Cardiac muscle cell (in vitro differentiated cells and primary cell): ENCODE measurements at places on chromosomes 2 and 18. TPM values are rescaled to one million over a fixed set of nuclear protein-coding genes. Genes with fewer than 3 reads are reported as not detected.
A peak's percentile ranks its signal among the peaks of the same experiment; 100 is the strongest.

TSPYL6 gene
- not detected in 2 replicates for total RNA-seq

CNDP1 gene
- total RNA-seq = 1.6 TPM in 1 of 2 replicates, not detected in the other

GALNT14 gene
- 1.1 and 1.2 TPM in 2 replicates for total RNA-seq

IL1R1 gene
- total RNA-seq = 0.18 and 0.21 TPM in 2 replicates

PRPF40A gene
- 57.8 and 91.5 TPM in 2 replicates for total RNA-seq

HOXD9 gene
- total RNA-seq = not detected in 2 replicates

DNA sequence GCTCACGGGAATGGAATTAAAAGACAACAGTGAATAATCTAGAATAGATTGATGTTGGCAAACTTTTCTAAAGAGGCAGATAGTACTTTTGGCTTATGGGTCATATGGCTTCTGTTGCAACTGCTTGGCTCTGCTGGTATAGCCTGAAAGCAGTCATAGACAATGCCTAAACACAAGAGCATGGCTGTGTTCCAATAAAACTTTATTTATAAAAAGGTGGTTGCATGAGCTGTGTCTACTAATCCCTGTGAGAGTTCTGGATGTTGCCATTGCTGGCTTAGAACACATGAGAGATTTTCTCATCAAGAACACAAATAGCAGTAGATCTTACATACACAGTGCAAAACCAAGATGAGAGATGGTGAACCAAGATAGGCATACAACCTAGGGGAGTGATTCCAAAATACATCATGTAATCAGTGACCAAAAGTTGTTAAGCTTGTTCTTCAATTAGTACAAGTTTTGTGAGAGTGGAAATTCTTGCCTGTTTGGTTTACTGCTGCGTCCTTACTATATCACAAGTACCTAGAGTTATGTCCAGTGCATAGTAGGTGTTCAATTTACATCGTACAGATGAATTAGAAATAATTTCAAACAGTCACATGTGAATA lies 380.0 kb downstream of the METTL4 start:
- DNase-seq = no peak

- DNase-seq = no peak
Measured at GRCh38 chr2:43837831-43838559, 644 bp downstream of the ABCG5 start.

- DNase-seq = no peak
Measured at GRCh38 chr2:195319548-195320412, 337.2 kb upstream of the SLC39A10 start.

DNA sequence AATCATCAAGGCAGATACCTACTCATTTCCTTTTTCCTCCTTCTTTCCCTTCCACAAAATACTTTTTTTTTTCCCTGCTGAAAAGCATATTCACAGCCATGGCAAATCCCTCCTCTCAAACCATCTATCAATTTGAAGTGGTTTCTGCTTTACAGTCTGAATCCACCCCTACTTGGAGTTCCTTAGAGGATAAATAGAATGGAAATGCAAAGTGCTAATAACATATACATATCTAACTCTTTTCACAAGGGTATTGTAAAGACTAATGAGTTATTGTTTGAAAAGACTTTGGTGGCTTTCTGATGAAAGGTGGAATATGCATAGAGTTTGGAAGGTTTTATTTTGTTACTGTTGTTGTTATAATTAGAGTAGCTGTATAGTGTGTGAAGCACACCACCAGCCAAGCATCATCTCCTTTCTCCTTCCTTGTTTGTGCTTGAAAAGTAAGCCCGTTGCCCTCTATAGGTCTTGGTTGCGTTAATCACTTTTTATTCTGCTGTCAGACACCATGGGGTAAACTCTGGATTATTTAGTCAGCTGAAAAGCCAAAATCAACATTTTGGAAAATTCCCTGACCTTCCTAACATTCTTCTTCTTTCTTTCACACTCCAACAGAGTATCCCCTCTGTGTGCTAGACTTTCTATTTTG lies 2126.9 kb upstream of the CELF4 start:
- no peak for DNase-seq

- no peak for DNase-seq
Measured at GRCh38 chr2:128447538-128447995, 128.9 kb upstream of the HS6ST1 start.

DNA sequence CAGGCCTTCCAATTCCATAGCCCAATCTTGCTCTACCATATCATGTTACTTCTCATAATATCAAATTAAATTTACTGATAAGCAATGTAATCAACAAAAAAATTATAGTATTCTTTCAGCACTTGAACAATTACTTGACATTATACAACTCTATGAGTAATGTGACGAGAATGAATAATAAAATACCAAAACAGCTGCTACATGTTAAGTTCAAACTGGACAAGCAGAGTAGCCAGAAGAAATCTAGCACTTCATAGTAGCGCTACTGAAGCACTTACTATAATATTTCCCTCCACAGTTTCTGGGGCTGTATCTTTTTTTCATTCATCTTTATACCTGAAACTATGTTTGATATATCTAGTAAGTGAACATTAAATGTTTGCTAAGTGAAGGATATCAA lies 14.9 kb downstream of the PPP3R1 start:
- DNase-seq = peak; percentile 65

DNA sequence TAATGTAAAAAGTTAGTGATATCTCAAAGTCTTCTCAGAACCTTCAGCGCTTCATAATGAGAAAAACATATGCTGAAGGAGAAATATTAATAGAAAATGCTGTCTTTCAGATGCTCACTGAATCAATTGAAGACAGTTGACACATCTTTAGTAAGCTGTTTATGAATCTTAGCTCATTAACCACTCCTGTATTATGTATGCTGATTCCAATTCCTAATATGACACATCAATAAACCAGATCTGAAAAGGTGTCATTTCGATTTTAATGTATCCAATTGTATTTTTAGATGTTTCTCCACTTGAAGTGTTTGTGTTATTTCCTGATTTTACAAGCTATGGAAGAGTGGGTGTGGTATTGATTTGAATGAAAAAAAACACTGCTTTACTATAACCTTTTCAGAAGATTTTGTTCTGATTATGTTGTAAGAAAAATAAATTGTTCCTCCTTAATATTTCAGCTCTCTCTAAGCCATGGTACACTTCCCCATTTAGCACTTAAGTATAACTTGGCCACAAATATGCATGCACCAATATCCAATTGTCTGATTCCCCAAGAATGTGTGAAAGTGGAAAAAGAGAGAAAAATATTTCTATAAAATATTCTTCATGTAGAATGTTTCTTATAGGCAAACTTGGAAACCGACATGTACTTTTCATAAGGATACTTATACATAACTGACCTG lies 569.8 kb downstream of the ARHGAP15 start:
- DNase-seq = no peak

- peak; percentile 54 for DNase-seq
Measured at GRCh38 chr2:29165362-29166241, 50.4 kb downstream of the CLIP4 start.

- no peak for DNase-seq
Measured at GRCh38 chr18:31432316-31432715, 15.2 kb upstream of the DSG3 start.

GRCh38 chr2:116117845-116118244 lies 1675.4 kb downstream of the DPP10 start:
- no peak for DNase-seq

- DNase-seq = no peak
Measured at GRCh38 chr2:128710729-128711128, 392.1 kb upstream of the HS6ST1 start.

DNA sequence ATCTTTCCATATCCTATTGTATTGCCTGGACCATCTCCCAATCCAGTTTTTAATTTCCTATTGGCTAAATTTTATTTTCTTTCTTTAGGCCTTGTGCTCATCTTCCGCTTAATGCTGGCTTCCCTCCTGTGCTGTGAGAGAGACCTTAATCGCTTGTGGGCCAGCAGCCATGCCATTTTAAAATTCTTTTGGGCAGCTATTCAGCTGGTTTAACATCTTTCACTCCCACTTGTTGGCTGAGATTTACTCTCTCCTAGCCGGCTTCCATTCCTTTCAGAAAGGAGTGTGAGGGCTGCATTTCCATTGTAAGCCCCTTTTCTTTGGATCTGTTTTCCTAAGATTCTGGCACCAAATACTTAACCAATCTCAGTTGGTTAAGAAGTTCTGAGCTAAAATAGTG lies 140.9 kb upstream of the RASGRP3 start:
- DNase-seq = no peak

DNA sequence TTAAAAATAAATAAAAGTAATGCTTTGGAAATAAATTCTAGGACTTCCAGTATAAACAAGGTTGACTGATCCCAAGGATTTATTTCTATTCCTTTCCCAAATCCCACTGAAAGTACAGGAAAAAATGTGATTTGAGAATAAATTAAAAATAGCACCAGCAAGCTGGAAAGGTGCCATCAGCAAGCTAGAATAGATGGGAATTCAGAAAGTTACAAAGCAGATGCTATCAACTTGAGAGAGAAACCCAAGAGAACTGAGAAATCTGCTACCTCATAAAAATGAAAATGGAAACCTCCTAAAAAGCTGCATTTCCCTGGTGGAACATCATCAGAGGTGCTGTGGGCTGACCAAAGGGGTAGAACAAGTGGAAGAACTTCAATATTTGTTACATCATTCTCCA lies 148.6 kb upstream of the KCNJ3 start:
- no peak for DNase-seq

DNA sequence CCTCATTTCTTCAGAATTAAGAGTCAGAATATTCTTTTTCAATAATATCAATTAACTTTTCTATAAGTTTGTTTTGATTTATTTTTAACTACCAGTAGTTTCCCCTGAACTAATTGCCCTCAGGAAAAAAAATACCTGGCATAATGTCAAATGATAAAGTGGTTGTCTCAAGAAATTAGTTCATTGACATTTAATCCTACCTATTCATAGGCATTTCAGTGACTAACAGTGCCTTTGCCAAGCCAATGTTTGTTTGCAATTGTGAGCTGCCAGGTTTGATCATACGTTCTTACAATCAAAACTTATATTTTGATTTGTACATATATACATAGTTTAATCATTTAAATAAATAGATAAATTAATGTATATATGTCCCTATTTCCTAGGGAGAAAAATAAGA lies 267.3 kb upstream of the MC4R start:
- no peak for DNase-seq

DNA sequence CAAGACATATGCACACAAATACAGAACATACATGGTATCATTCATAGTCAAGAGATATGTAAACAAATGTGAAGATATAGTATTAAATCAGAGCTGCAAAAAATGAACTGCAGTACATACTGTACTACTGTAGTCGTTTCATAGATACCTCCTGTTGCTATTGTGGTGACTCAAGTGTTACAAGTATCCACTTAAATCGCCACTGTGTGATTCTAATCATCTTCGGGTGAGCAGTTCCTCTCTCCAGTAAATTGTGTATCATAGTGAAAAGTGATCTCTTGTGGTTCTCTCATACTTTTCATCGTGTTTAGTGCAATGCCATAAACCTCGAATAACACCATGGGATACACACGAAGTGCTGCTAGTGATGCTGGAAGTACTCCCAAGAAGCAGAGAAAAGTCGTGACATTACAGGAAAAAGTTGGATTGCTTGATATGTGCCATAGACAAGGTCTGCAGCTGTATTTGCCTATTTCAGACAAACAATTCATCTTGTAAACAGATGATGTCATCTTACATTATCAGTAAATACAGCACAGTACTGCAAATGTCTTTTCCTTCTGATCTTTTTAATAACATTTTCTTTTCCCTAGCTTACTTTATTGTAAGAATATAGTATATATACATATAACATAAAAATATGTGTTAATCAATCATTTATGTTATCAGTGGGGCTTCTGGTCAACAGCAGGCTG lies 222.2 kb downstream of the BCL11A start:
- DNase-seq = peak; percentile 31

GRCh38 chr18:74826572-74826971 lies 228.9 kb downstream of the ZNF407 start:
- DNase-seq = no peak

DNA sequence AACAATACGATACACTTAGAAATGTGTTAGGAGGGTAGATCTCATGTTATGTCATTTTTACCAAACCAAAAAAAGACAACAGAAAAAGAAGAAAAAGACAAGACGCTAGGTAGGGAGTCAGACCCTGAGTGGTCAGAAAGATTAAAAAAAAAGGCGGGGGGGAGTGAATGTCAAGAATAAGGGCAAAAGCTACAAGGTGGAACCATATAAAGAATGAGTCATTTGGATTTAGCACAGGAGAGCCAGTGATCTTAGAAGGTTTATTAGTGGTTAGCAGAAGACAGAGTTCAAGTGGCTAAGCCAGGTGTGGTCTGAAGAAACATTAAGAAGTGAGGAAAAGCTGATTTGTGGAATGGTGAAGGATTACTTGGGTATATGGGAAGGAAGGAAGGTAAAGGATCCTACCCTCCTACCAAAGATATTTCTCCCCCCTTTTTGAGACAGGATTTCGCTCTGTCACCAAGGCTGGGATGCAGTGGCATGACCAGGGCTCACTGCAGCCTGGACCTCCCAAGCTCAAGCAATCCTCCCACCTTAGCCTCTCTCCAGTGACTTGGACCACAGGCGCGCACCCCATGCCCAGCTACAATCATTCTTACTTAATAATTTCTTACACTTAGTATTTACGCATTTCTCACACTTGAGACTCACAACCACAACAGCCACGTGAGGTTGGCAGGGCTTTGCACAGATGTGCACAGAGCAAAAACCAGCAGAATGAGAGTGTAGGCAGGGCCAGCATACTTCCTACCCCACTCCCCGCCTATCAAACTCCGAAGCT lies 2.6 kb downstream of the DSC2 start:
- DNase-seq = no peak

DNA sequence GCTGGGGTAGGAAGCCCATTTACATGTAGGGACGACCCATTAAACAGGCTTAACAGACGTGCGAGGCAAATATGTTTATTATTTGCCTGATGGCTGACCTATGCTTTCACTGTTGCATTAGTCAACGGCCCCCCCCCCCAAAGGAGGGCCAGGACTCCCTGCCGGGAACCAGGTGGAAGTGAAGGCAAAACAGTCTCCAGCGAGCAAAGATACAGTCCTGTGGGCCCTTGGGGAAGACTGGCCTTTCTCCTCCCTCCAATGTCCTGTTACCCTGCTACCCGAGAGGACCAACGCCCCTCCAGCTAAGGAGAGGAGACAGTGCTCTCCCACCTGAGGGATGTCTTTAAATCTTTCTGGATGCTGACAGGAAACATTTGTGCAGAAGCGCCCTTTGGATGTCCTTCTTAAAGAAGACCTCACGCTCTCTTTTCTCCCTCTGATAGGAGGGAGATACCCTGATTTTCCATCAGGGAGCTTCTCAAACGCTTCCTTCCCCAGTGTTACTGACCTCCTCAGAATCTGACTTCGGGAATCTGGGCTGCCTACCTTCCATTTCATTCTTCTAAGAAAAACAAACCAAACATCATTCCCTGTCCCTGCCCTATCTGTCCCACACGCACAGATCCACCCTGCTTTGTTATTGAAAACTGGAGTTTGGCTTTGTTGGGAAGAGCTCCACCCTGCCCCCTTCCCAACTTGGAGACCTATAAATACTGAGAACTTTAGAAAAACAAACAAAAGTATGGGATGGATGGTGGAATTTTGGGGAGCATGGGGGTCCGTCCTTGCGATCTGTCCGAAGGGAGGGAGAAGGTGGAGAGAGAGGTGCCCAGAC lies 135.9 kb upstream of the SIX3 start:
- DNase-seq = no peak

GRCh38 chr2:44651974-44652373 lies 289.5 kb upstream of the SIX3 start:
- DNase-seq = no peak

GRCh38 chr18:31901063-31901462 lies 41.9 kb downstream of the TRAPPC8 start:
- DNase-seq = no peak
